Activated T-helper 2 cell treated with anti-CD3 and anti-CD28 coated beads, Interferon-gamma antibody, Interleukin-2, Interleukin-4, amounts not matched to agents 10 μg/mL and 5 μg/mL and 100 μg/mL, durations not matched to agents 14 hours and 24 hours and 36 hours (primary cell): ENCODE measurements at places on chromosomes 5 and 9. TPM values are rescaled to one million over a fixed set of nuclear protein-coding genes. Genes with fewer than 3 reads are reported as not detected.

DNA sequence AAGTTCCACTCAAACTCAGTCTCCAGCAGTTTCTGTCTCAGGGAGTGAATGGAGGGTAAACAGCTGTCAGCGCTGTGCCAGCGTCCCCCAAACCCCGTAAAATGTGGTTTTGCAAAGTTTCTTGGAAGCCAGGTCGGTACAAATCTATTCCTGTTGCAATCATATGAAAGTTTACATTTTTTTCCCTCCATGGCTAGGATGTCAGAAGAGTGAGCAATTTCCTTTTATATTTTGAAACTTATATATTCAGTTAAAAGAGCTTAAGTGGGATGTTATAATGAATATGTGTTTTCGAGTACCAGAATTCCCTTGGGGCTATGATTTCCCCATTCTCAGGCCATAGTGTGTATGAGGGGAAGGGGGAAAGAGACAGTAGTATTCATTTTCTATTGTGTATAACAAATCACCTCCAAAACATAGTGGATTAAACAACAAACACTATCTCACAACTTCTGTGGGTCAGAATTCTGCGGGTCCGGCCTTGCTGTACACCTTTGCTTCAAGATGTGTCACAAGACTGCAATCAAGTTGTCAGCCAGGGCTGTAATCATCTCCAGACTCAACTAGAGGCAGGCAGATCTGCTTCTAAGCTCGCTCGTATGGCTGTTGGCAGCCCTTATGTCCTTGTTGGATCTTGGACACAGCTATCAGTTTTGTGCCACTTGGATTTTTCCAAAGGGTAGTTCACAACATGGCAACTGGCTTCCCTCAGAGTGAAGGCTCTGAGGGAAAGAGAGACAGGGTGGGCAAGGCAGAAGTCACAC lies 107.4 kb downstream of the SNX18 start:
- no peak for DNase-seq

DNA sequence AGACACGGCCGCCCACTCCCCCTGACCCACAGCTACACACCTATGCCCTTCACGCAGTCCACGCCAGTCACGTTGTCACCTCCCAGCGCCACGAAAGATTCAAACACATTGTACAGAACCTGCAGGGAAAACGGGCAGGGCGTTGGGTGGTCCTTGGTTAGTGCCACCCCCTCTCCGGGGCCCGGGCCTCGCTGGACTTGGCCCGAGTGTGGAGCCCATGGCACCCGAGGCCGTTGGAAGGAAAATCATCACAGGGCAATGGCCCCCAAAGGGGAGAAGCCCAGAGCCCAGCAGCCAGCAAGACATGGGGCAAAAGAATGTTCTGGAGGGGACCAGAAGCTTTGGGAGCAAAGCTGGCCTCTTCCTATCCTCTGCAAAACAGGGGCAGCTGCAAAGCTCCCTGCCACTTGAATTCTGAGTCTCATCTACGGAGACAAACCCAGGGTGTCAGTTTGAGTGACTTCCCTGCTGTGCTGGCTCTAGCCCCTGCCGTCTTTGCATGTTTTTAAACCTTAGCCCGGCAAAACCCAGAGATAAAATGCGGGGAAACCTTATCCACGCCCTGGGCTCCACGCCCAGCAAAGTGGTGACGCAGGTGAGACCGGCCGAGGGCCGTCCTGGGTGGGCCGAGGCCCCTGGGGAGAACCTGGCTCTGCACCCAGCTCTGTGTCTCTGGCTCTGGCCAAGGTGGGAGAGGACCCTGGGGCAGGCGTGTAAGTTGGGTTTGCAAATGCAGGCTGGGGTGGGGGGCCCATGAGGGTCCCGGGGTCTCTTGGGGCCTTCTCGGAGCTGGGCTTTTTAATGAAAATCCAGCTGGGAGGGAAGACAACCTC lies 38.9 kb downstream of the SLC9A3 start:
- no peak for DNase-seq

GRCh38 chr5:76638479-76638878 lies 15.3 kb upstream of the F2RL2 start:
- no peak for DNase-seq

- DNase-seq, result no peak
These were observed 2.0 kb upstream of the MTX3 start for GRCh38 chr5:79992891-79993657.

DNA sequence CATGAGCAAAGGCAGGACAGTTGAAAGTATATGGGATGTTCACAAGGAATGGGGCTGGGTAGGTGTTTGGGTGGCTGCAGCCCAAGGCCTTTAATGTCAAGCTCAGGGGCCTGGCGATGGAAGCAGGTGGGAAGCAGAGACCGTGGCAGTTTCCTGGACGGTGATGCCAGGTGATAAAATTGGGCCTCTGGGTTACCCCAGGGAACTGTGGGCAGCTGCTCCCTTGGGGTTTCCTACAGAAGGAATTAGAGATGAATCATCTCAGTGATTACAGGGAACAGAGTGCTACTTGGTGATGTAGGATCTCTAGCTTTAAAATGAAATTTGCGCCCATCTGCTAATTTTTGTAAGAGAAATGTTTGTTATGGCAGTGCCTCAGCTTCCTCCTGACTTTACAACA lies 39.2 kb downstream of the TSTD2 start:
- no peak for DNase-seq

- no peak for DNase-seq
These were observed 288.7 kb downstream of the FBXL17 start for GRCh38 chr5:108093186-108093585.

GRCh38 chr5:173984218-173984617 lies 4.8 kb upstream of the C5orf47 start:
- DNase-seq, result no peak

GRCh38 chr9:69412741-69413150 lies 87.7 kb downstream of the ENTREP1 start:
- no peak for DNase-seq

- no peak for DNase-seq
These were observed 45.7 kb downstream of the DUSP1 start for GRCh38 chr5:172725273-172725672.

The DDX4 gene
- total RNA-seq, result 0.09 TPM in 1 of 2 replicates, not detected in the other

GRCh38 chr5:410911-411517 lies 32.0 kb upstream of the EXOC3 start:
- no peak for DNase-seq

The PDZD2 gene
- 0.05 and 0.25 TPM in 2 replicates for total RNA-seq

DNA sequence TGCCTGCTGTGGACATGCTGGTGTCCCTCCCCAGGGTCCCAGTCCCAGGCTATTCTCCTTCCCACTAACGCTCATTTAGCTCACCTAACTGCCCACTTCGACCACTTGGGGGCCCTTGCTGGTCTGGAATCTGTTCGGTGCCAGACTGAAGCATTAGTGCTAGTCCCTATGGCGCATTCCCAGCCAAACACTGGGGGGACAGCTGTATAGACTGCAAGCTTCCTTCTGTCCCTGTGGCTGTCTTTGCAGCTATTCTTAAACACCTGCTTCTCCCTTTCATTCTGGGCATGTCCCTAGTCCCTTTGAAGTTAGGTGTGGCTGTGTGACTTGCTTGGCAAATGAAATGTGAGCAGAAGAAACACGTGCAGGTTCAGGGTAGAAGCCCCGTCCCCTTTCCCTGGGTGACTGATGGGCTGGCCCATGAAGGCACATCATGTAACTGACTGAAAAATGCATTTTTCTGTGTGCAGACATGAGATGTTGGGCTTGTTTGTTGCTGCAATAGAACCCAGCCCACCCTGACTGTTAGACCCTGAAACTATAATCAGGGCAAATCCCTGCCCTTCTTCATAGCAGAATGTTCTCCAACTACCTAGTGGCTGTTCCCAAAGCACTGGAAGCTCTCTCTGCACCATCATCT lies 134.4 kb downstream of the BARX1 start:
- DNase-seq, result no peak

DNA sequence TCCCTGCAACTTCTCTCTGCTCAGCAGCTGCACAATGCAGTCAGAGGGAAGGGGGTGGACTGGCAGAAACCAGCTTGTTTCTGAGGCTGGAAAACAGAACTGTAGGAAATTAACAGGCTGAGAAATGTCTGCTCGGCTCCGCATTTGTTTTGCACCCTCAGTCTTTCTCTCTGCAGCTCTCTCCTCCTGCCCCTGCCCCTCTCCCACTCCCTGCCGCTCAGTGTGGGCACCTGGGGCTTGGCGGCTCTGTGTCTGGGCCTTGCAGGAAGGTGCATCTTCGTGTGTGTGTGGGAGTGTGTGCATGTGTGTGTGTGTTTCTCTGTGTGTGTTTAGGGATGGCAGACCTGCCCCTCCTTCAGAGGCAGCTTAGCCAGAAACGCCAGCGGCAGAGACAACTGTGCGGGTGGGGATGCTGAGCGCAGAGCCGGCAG lies 53.0 kb downstream of the PCDH1 start:
- DNase-seq, result no peak

The NDOR1 gene
- total RNA-seq, result 38.2 and 40.2 TPM in 2 replicates

GRCh38 chr9:24144796-24145195 lies 318.8 kb upstream of the ELAVL2 start:
- DNase-seq, result no peak

The ENC1 gene
- 0.87 and 1.2 TPM in 2 replicates for total RNA-seq
